Kidney tubule cell (primary cell): ENCODE measurements at places on chromosomes 12 and 14.

- DNase-seq: peak; percentile 61
Measured at GRCh38 chr14:61491224-61491623, 169.8 kb downstream of the PRKCH start.

DNA sequence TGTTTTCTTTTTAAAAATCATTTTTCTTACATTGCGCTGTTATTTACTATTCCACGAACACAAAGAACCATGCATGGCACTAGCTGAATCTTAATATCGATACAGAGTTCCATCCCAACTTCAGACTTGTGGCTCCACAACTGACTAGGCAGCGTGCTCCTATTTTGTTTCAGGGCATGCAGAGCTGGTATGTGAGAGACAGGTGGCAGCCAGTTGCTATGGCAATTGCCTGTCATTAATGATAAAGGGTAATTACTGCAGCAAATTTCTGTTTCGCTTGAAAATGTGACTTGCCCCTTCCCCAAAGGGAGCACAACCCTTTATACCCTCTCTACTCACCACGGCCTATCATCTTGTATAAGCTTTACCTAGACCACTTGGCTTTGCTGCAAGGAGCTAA, 113.1 kb upstream of the G2E3 start:
- DNase-seq: no peak

GRCh38 chr12:79252358-79253075, 387.9 kb downstream of the SYT1 start:
- DNase-seq: peak; percentile 59

- DNase-seq: no peak
Measured at GRCh38 chr12:12244341-12244740, 22.5 kb downstream of the LRP6 start.

- peak; percentile 83 for DNase-seq
Measured at GRCh38 chr12:48814262-48815125, 3.8 kb upstream of the CACNB3 start.

- no peak for DNase-seq
Measured at GRCh38 chr14:91368776-91369416, 48.7 kb downstream of the CCDC88C start.

DNA sequence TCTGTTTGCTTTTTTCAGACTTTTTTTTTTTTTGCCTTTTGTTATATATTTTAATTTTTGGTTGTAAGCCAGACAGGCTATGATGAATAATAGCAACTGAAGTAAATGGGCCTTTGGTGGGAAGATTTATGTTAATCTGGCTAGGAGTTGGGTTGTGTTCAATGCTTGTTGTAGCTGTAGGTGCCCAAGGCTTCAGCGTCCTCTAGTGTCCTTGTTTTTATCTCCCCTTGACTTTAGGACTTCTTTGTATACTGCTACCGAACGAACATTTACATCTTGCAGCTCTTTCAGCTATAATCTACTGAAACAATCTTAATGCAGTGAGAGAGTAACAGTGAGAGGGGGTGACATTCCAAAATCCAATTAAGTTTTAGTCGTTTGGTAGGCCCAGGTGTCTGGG, 848.4 kb upstream of the FBXO33 start:
- no peak for DNase-seq

- DNase-seq: no peak
Measured at GRCh38 chr12:66901138-66901932, 222.5 kb upstream of the GRIP1 start.

- peak; percentile 95 for DNase-seq
Measured at GRCh38 chr14:65791191-65791981, 378.9 kb downstream of the FUT8 start.

DNA sequence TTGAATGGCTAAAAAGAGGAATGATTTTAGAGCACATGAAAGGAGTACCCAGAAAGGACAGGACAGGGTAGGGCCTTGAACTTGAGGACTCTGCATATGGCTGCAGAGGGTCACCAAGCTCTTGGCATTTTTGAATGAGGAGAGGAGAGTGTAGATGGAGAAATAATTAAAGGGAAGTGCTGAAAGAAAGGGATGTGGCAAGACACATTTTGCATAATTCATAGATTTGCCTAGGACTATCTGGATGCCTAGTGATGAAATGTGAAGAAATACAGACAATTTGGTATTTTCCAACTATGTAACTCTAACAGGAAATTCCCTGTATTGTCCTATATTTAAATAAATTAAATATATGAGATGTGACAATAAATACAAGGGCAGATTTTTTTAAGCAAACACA, 27.5 kb upstream of the MDM1 start:
- no peak for DNase-seq

DNA sequence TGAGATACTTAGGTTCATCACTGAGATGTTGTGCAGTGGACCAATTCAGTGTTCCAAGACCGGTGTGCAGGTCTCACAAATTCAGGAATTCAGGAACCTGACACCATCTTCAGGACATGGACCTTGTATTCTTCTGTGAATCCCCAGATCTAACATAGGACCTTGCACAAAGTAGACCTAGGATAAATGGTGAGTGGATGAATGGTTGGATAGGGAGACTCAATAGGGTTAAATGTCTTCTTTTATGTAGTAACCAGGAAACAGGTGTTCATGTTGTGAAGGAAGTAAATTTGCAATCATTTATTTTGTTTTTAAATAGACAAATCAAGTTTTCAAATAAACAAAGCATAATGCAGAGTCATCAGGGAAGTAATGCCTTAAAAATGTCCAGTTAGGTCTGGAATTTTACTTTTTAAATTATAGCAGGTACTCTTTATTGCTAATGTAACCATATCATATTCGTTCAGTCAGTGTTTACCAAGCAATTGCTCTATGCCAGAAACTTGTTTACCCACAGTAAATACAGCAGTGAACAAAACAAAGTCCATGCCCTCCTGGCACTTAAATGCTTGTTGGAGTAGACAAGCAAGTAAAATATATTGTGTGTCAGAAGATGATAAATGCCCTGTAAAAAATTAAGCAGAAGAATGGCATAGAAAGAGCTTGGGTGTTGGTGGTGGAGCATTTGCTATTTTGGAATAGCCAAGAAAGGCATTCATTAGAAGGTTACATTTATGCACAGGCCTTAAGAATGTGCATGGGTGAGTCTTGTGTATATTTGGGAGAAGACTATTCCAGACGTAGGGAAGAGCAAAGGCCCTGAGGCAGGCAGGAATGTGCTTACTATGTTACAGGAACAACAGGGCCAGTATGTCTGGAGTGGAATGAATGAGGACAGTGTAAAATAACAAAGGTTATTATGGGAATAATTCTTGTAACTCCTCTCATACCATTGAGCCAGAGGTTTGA, 26.3 kb downstream of the RXYLT1 start:
- DNase-seq: no peak

DNA sequence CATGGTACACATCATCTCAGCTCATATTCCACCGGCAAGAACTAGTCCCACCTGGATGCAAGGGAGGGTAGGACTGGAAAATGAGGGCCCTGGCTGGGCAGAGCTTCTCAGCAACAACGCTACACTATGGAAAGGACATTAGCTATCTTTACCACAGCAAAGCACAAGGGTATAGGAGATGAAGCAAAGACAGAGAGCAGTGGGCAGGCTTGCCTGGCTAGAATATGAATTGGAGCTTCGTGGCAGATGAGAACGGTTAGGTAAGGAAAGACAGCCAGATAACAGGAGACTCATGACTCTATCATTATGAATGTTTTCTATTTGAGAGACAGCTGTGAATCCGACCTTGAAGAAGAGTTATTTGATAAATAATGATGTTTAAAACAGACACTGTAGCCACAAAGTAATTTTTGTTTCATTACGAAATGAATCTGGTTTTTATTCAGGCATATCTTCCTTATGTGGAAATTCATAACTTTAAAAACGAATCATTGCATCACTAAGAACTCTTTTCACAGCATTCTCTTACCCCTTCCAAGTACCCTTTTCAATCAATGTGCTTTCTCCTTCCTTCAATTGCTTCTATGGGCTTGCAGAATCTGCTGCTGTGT, 59.1 kb upstream of the PCED1B start:
- no peak for DNase-seq

GRCh38 chr14:54450535-54450934, 9.4 kb upstream of the CNIH1 start:
- no peak for DNase-seq

- peak; percentile 57 for DNase-seq
Measured at GRCh38 chr12:47775100-47775911, 2.3 kb downstream of the SLC48A1 start.

- no peak for DNase-seq
Measured at GRCh38 chr12:126617312-126617711, 1552.1 kb downstream of the AACS start.

DNA sequence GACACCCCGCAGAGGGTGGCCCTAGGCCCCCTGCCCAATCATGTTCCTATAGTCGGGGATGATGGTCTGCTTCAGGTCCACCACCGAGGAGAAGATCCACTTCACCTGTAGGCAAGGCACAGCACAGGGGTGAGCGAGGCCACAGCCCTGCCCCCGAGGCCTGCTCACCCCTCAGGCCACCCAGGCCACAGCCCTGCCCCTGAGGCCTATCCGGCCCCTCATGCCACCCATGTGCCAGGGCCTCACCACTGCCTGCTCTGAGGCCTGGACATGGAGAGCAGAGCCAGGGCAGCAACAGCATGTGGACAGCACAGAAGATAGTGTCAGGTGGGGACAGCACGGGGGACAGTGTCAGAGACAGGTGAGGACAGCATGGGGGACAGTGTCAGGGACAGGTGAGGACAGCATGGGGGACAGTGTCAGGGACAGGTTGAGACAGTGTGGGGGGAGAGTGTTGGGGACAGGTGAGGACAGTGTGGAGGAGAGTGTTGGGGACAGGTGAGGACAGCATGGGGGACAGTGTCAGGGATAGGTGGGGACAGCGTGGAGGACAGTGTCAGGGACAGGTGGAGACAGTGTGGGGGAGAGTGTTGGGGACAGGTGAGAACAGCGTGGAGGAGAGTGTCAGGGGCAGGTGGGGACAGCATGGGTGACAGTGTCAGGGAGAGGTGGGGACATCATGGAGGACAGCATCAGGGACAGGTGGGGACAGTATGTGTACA, 239.7 kb downstream of the TMEM121 start:
- DNase-seq: no peak

GRCh38 chr14:40656311-40656710, 950.4 kb upstream of the LRFN5 start:
- peak; percentile 65 for DNase-seq

DNA sequence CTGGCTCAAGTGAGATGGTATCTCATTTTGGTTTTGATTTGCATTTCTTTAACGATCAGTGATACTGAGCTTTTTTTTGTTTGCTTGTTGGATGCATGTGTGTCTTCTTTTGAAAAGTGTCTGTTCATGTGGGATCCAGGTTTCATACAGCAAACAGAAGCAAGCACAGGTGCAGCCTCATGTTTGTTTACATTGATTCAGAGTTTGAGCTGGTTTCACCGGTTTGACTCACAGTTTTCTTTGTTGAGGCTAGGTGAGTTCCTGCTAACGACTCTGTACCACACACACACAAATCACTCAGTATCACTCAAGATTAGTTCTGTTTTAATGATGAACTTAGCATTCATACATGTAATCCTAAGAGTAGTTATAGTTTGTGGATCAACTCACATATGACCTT, 3.7 kb downstream of the OR10G2 start:
- DNase-seq: peak; percentile 29

DNA sequence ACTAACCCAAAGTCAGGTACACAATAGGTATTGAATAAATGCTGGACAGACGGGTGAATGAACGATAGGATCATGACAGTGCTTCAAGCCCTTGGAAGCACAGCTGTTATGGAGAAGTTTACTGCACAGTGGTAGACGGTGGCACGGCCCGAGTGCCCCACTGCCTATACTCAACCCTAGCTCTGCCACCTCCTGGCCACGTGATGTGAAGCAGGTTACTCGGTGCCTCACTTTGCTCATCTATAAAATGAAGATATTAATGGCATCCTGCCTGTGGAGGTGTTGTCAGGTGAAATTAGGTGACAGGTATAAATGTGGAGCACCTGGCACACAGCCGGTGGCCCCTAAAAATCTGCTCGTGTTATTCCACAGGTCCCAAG, 5.8 kb downstream of the ASB2 start:
- DNase-seq: peak; percentile 68

GRCh38 chr12:49563951-49564685, 3.8 kb downstream of the MCRS1 start:
- no peak for DNase-seq

DNA sequence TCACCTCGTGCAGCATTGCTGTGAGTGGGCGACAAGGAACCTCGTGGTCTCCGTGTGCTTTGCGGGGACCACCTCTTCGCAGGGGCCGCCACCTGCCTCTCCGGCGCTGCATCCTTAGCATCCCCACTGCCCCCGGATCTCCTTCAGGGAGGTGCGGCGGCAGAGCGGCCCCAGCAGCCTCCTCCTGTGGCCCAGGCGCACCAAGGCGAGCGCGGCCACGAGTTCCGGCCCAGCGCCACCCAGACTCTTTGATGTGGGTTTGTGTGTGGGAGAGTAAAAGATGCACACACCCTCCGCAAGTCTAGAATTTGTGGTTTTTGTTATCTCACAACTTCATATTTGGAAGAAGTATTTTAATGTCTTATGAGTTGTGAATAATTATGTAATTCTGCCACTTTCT, 118.8 kb upstream of the DIO3 start:
- no peak for DNase-seq
